ENCODE measurements at places on chromosomes 5 and 9. TPM values are rescaled to one million over a fixed set of nuclear protein-coding genes. Genes with fewer than 3 reads are reported as not detected.

The CREBRF gene
- 12.2 TPM for total RNA-seq

The PFN3 gene
- total RNA-seq: not detected

The CCL19 gene
- not detected for total RNA-seq

The ADRA1B gene
- total RNA-seq: not detected

The NRG2 gene
- total RNA-seq: under 0.01 TPM

The C9orf153 gene
- total RNA-seq: not detected

The PDLIM7 gene
- 54.4 TPM for total RNA-seq

The TAS2R1 gene
- total RNA-seq: not detected

The C5orf52 gene
- not detected for total RNA-seq

The PCDHGB1 gene
- under 0.01 TPM for total RNA-seq

The CDX1 gene
- total RNA-seq: not detected

The EPB41L4A gene
- 8.8 TPM for total RNA-seq

The SPINK5 gene
- not detected for total RNA-seq

The GFRA3 gene
- not detected for total RNA-seq

The TAF9 gene
- 127 TPM for total RNA-seq

The SOX30 gene
- total RNA-seq: not detected

The FBP2 gene
- not detected for total RNA-seq

The HTR1A gene
- not detected for total RNA-seq

The SPINK4 gene
- not detected for total RNA-seq

The PNPLA7 gene
- total RNA-seq: under 0.01 TPM

The RANBP3L gene
- total RNA-seq: not detected

The PCDHGA9 gene
- total RNA-seq: 0.76 TPM

The SPRY4 gene
- total RNA-seq: 6.5 TPM

The SAPCD2 gene
- total RNA-seq: 19.3 TPM

The PRRX2 gene
- not detected for total RNA-seq

The IL4 gene
- total RNA-seq: not detected

The HACD4 gene
- total RNA-seq: 2.6 TPM

The PCDHA1 gene
- total RNA-seq: 0.32 TPM

The FOXD4L5 gene
- not detected for total RNA-seq

The ANKRD31 gene
- not detected for total RNA-seq

The ZNF608 gene
- total RNA-seq: 12.2 TPM

The FOCAD gene
- 66.4 TPM for total RNA-seq

The INSL4 gene
- not detected for total RNA-seq

Data from epithelial cell of umbilical artery (primary cell).